IMR-90 (cell line): ENCODE measurements at places on chromosomes 5 and 9. TPM values are rescaled to one million over a fixed set of nuclear protein-coding genes. Genes with fewer than 3 reads are reported as not detected.

QRFP gene
- polyA plus RNA-seq, result not detected in 2 replicates

TAF11L10 gene
- polyA plus RNA-seq, result not detected in 2 replicates

DNA sequence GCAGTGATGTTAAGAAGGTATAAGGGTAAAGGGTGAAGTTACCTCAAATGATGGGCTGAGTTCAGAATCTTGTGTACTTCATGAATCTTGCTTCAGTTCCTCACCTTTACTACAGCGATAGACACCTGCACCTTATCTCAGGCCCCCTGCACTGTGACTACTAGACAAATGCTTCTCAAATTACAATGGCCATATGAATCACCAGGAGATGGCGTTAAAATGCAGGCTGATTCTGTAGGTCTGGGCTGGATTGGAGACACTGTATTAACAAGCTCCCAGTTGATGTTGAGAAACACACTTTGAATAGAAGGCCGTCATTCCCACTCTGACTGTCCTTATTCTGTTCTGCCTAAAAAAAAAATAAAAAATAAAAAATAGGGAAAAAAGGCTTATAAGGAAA lies 29.8 kb downstream of the TARS1 start:
- DNase-seq, result peak; percentile 60

DNA sequence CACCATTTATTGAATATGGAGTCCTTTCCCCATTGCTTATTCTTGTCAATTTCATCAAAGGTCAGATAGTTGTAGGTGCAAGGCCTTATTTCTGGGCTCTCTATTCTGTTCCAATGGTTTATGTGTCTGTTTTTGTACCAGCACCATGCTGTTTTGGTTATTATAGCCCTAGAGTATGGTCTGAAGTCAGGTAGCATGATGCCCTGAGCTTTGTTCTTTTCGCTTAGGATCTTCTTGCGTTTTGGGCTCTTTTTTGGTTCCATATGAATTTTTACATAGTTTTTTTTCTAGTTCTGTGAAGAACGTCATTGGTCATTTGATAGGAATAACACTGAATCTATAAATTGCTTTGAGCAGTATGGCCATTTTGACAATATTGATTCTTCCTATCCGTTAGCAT lies 40.2 kb upstream of the IFNE start:
- DNase-seq, result no peak

- DNase-seq, result no peak
Observed at GRCh38 chr5:93342563-93343061, 238.4 kb downstream of the NR2F1-AS1 start.

DNA sequence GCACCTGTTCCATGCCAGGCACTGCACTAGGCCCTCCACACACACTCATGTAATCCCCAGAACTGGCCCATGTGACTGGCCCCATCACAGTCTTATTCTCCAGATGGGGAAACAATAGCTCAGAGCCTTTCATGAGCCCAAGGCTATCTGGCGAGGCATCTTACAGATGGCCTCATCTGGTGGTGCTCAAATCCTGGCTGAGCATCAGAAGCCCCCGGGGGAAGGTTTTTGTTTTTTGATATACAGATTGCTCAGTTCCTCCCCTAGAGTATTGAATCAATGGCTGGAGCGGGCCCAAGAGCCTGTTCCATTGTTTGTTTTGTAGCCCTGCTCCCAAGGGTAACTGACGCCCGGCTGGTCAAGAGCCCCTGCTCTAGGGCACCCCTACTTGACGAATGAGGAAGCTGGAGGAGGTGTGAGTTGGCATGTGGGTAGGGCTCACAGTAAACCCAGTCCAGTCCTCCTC lies 145.3 kb upstream of the RAPGEF1 start:
- DNase-seq, result no peak

DNA sequence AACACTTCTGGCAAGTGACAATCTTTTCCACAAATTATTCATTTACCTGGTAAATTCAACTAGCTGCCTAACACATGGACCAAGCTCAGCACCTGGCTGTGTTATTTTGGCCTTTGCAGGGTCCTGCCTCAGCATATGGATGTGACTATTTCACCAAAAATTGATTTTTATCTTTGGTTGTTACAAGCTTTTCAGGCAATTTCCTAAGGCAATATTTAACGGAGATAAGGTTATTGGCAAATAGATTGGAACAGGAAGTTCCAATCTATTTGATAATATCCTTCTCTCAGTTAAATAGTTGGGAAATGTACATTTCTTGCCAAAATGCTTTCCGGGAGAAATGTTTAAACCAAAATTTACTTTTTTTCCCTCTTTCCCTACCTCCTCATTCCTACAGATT lies 415.2 kb upstream of the SMARCA2 start:
- DNase-seq, result no peak

DNA sequence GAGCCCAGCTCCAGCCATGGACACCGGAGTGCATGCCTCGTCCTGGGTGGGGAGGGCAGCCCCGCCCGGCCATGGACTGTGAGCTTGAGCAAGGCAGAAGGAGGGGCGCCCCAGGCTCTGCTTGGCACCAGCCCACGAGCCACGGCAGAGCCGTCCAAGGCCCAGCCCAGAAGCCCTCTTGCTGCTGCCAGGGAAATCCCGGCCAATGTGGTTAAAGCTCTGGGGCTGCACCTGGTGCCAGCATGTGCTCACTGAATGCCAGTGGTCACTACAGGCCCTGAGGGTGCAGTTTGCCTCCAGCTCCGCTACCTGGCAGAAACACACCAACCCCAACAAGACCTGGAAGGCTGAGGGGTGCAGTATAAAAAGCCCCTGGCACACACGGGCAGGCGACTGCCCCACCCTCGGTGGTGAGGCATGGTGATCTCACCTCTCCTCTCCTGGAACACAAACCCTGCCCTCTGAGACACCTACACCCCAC lies 11.8 kb downstream of the BRD3 start:
- DNase-seq, result peak; percentile 62

- no peak for DNase-seq
Observed at GRCh38 chr9:110671849-110672248, 3.3 kb downstream of the MUSK start.
